ENCODE measurements at places on chromosomes 7 and 10.

- no peak for DNase-seq
Observed at GRCh38 chr10:62231805-62232204, 36.8 kb downstream of the RTKN2 start.

GRCh38 chr7:43337191-43337590 is 224.7 kb downstream of the HECW1 start:
- DNase-seq, result no peak

GRCh38 chr10:129870961-129871621 is 93.0 kb downstream of the EBF3 start:
- DNase-seq, result no peak

DNA sequence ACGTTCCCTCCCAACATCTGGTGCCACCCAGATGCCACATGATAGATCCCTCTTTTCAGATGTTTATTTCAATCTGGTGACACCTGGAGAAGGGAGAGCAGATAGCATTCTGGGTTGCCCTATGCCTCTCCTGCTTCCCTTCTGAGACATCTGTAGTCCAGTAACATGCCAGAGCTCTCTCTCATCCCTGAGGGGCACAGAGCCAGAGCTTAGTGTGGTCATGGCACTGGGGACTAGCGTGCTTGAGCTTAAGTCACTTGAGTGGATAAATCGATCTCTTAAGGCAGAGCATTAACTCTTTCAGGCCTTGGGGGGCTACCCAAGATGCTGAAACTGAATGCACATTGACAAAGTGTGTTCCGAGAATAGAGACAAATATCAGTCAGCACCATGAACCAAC is 47.9 kb downstream of the WNT2 start:
- no peak for DNase-seq

DNA sequence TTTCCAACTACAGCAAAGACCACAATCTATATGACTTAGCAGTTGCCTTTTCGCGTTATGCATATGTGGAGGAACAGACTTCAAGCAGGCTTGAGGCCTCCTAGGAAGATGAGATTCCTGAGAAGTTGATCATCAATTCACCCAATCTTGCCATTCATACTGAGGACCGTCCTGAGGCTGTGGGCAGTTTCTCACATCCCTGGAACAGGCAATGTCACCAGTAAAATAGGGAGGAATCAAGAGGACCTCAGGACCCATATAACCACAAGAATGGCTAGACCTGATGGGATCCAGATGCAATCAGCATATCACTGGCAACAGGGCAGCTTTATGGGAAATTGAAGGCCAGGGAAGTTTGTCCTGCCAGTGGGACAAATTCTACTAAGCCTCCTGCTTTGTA is 17.3 kb downstream of the KDM7A start:
- no peak for DNase-seq

- DNase-seq, result no peak
Observed at GRCh38 chr10:58479045-58479444, 33.6 kb upstream of the BICC1 start.

DNA sequence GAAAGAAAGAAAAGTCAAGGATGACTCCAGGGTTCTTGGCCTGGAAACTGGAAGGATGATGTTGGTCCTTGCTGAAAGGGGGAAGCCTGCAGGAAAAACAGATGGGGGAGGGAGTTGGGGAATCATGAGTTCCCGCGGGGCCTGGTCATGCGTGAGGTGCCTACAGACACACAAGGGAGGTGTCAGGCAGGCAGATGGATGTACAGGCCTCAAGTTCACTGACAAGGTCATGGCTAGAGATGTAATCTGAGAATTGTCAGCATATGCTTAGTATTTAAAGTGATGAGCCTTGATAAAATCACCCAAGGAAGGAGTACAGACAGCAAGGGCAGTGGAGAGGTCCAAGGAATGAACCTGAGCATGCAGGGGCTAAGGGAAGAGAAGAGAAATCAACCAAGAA is 46.8 kb downstream of the DLG5 start:
- DNase-seq, result no peak

GRCh38 chr7:35773994-35774393 is 26.9 kb upstream of the SEPTIN7 start:
- DNase-seq, result no peak

- no peak for DNase-seq
Observed at GRCh38 chr10:65010845-65011244, 1489.6 kb downstream of the REEP3 start.

DNA sequence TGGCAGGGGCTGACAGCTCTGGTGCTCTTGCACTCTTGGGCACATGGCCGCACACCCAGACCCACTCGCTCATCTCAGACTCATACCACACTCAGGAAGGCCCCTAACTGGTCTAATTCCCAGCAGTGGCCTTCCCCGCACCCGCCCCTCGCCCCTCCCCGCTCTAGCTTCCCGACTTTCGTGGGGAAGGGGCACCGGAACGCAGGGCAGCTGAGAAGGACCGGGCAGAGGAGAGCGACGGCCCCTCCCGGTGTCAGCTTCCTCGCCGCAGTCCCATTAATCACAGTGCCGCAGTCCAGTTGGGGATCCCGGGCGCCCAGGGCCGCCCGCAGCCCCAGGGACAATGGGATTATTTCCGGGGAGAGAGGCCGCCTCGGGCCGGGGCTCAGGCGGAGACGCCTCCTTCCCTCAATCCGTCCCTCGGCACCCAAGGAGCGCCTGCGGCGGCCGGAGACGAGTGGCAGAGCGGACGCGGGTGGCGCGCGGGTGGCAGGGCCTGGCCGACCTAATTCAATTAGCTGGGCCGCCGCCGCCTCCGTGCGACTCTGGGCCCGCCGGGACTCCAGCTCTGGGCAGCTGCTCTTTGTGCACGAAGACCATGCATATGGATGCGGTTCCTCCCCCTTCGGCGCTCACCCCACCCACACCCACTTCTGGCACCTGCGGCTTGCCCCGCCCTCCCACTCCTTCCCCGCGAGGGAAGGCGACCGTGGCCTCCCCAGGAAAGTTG is 7.8 kb upstream of the TLX1 start:
- no peak for DNase-seq

- DNase-seq, result no peak
Observed at GRCh38 chr10:118439824-118440223, 97.7 kb upstream of the FAM204A start.

DNA sequence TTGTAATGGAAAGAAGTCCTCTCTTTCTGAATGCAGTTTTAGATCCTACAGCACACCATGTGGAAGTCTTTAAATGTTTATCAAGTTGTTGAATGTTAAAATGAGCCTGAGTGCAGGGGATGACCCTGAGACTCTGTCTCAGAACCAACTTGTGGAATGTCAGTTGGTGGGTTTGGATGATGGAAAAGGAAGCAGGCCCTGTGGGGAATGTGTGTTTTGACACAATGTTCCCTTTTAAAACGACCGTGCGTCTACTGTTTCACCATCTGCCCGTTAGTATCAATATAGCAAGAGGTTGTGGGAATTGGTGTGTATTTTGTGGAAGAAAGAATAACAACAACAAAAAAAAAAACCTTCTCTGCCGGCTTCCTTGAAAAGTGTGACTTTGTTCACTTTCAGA is 8.3 kb downstream of the DYNC1I1 start:
- no peak for DNase-seq

DNA sequence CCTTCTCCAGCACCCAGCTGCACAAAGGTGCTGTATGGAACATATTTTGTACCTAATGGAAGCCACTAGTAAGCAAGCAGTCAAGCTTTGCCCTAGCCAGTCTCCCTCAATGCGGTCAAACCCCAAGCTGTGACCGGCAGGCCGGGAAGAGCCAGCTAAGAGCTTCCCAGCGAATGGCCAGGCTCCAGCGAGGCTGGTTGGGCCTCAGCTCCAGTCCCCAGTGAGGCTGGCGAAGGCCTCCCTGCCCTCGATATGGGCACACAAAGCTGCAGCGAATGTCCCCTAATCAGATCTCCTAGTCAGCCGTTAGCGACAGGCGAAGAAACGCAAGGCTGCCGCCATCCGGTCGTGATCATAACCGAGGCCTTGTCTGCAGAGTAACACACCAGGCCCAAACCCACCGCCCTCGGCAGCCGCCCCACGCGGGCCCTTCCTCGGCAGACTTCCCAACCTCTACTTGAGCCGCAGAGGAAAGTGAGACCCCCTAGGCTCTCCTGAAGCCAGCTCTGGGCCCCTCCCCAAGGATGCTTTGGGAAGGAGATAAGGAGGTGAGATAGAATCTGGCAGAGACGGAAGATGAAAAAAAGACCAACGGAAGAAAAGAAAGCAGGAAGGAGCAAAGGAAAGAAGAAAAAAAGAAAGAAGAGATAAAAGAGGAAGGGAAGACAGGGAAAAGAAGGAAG is 3.1 kb upstream of the HOXA9 start:
- DNase-seq, result peak; percentile 86

DNA sequence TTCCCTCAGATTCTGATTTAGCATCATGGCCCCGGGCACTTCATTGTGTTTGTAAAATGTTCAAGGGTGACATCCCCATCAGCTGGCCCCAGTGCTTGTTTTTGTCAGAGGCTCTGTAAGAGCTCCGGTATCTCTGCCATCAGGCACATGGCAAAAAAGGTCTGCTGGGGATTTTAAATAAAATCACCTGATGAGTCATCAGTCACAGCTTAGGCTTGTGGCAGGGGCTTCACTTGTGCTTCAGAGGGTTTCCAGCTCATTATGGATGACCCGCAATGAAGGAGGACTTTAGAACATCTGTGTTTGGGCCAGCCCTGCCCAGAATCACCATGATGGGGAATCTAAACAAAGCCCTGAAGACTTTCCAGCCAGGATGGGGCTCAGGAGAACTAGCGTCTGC is 259.9 kb downstream of the ZEB1 start:
- no peak for DNase-seq

DNA sequence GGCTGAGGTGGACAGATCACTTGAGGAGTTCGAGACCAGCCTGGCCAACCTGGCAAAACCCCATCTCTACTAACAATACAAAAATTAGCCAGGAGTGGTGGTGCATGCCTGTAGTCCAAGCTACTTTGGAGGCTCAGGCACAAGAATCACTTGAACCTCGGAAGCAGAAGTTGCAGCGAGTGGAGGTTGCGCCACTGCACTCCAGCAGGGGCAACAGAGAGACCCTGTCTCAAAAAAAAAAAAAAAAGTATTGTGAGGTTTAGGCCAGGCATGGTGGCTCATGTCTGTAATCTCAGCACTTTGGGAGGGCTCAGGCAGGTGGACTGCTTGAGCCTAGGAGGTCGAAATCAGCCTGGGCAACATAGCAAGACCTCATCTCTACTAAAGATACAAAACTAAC is 16.0 kb downstream of the TET1 start:
- peak; percentile 64 for DNase-seq

- peak; percentile 38 for DNase-seq
Observed at GRCh38 chr7:101241443-101242349, 3.2 kb downstream of the FIS1 start.

DNA sequence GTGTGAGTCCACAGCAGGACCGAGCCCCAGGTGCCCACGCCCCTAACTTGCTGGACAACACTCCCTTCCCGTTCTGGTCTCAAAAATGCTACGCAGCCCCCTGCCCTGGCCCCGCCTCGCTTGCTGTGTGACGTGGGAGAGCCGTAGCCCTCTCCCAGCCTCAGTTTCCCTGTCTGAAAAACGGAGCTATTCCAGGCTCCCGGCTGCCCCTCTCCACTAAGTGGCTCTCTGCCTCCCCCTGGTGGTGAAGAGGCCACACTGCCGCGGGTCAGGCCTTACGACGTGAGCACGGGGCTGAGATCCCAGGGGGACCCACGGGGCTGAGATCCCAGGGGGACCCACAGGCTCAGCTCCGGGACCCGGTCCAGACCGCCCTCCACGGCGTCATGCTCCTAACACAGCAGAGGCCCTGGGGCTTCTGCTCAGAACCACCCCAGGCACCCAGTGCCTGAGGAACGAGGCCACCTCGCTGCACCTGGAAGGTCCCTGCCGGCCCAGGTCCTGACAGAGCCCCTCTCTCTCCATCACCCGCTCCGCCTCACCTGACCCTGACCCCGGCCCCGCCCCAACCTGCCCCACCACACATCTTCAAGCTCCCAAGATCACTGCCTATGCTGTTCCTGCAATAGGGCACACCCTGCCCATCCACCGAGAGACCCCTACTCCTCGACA is 26.7 kb downstream of the MICALL2 start:
- DNase-seq, result peak; percentile 53

Data from KBM-7 (cell line).